ENCODE measurements at places on chromosomes 16 and 17.

DNA sequence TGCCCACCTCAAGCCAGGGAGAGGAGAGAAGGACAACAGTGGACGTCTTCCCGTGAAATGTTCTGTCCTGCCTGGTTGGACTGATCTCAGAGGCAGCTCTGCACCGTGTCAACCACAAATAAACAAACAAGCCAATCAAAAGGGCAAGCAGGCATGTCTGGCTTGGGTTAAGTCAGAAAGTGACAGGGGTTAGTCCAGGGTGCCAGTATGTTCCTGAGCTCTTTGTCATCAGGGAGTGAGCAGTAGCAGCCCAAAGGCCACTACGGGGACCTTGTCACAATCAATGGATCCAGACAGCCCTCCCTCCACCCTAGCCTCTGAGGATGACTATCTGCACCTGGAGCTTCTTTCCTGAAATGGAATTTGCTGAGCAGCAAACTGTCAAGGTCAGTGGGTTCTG, 35.0 kb downstream of the CNGB1 start:
- no peak for DNase-seq

- DNase-seq, result no peak
These were observed 37.6 kb downstream of the METRNL start for GRCh38 chr17:83116783-83117555.

- peak; percentile 16 for DNase-seq
These were observed 22.6 kb upstream of the MGAT5B start for GRCh38 chr17:76845541-76846017.

DNA sequence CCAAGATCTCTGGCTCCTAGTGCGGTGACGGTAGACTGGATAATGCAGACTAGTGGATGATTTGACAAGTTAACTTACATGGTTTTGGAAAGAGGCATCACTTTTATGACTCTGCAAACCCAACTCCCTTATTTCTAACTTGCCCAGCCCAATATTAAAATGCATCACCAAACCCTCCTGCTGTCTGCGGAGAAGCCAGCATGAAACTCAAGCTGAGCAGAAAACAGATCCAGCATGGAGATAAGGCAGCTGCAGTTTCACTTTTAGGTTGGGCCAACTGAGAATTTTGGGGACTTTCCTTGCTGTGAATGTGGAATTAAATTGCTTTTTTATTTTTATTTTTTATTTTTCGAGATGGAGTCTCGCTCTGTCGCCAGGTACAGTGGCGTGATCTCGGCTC, 27.8 kb downstream of the CDH1 start:
- peak; percentile 35 for DNase-seq

DNA sequence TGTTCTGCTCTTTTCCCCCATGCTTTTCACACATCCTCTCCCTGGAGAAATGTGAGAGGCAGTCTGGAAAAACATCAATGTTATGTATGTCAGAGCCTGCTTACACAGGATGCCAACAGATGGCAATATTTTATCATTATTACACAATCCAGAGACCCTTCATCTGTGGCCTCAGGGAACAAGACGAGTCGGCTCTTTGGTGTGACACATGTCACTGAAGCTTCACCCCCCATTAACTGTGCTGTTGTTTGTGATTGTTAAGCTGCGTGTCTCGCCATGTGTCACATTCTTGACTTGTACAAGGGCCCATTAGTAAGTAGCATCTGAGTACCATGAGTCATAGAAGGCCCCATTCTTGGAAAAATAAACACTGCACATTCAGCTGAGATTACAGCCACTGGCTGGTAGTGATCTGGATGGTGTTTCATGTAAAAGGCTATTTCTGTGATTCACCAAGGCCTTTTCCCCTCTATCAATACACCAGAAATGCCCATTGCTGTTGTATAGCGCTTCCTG, 682.1 kb upstream of the SOX9 start:
- DNase-seq, result no peak

DNA sequence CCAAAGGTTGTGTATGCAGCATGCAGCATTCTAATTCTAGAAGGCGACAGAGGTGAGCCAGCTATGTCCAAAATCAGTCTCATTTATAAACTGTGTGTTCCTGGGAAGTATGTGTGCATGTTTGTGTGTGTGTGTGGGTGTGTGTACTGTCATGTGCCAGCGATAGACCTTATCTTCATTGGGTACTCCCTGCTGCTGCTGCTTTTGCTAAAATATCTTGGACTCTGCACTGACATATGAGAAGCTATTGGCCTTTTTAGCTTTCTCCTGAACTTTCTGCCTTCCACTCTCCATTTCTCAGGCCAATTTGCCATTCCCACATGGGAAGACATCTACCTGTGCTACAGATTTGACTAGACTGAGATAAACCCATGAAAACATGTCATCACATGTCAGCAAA, 2.0 kb upstream of the LPO start:
- DNase-seq, result peak; percentile 20

DNA sequence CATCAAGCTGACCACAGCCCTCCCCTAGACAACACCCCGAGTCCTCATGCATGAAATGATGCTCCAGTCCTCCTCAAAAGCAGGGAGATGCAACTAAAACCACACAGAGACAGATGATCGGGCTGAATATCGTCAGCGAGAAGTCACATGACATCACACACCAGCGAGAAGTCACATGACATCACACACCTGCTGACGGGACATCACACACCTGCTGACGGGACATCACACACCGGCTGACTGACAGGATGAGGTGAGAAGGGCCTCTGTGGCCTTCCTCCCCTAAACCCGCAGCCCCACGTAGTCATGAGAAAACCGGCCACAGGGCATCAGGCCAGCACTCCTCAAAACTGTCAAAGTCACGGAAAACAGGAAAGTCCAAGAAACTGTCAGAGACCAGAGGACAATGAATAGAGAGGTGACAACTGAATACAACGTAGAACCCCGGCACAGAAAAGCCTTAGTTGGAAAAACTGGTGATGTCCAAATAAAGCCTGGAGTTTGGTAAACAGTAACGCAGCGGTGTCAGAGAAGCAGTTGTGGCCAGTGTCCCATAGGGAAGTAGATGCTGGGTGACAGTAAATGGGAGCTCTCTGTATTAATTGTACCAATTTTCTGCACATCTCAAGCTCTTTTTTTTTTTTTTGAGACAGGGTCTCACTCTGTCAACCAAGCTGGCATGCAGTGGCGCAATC, 14.3 kb downstream of the LITAF start:
- no peak for DNase-seq

DNA sequence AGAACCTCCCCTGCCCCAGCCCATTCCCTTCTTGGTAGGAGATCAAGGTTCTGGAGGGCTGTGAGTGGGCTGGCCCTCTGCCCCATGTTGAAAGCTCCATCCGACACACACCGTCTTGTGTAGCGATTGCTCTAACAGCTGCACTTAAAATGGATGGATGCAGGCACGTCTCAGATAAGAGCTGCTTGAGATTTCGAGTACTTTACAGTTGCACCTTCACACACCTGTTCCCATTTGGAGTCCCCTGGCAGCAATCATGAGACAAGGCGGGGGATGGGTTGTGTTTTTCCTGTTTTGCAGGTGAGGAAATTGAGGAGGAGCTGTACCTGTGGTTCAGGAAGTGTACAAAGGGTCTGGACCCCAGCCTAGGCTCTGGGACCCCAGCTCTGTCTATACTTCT, 25.6 kb upstream of the TAC4 start:
- DNase-seq, result no peak

- no peak for DNase-seq
These were observed 7.4 kb upstream of the COX10 start for GRCh38 chr17:14061666-14062560.

- DNase-seq, result peak; percentile 94
These were observed 3.4 kb downstream of the MYO18A start for GRCh38 chr17:29176558-29177351.

- no peak for DNase-seq
These were observed 47.8 kb upstream of the GSE1 start for GRCh38 chr16:85565340-85565739.

DNA sequence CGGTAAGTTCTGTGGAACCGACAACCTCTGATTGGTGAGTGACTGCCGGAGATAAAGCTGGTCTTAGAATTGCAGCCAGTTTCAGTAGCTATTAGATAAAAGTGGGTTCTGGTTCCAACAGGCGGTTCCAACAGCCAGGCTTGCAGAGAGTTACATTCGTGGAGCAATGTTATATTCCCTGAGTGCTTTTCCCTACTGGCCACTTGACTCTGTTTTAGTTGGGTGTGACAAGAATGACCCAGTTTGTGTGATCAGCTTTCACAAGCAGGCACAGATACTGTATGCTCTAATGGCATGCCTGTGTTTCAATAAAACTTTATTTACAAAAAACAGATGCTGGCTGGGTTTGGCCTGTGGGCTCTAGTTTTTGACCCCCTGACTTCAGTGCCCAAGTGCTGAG, 196.6 kb downstream of the SNX29 start:
- DNase-seq, result no peak

DNA sequence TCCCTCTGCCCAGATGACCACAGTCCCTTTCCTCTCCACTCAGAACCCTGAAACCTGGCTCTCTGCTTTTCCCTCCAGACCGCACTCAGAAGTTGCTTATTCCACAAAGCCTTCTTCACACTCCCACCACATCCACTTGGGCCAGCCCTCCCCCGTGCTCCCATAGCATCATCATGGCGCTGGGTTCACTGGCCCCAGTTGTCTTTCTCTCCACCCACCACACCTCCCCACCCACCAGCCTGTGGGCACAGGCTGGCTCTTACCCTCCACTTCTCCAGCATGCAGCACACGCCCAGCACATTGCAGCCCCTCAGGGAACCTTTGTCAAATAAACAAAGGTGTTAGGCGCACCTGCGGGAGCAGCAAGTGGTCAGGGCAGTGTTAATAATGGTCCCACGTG, 130.0 kb downstream of the KATNIP start:
- DNase-seq, result no peak

DNA sequence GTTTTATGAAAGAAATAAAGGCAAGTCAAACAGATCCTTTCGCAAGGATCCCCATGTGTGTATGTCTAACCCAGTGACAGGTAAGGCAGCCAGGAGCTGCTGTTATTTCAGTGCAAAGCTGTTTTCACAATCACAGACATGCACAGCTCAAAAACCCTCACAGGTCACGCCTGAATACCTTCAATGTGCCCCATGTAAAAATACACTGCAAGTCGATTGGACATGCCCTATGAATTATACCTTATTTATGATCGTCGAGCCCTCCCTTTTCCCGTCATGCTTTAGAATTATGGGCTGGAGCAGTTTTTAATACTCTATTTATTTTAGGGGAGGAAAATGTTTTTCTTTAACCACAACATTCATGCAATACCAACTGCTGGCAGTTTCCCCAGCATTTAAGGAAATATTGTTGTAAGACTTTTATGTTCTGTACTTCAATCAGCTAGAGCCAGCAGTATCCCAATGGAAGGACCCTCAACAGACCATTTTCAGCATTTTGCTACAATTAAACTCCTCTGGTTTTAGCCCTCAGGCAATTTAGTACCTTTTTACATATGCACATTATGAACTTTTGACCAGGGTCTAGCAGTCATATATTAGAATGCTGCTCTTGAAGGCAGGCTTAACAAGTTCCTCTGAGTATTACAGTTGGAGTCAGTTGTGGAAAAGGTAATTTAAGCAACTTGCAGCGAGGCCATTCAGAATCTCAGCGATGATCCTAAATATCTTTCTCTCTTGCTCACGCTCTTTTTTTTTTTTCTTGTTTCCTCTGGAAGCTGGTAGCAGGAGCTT, 362.2 kb downstream of the WWOX start:
- no peak for DNase-seq

GRCh38 chr17:72191356-72191755, 70.5 kb downstream of the SOX9 start:
- DNase-seq, result no peak

DNA sequence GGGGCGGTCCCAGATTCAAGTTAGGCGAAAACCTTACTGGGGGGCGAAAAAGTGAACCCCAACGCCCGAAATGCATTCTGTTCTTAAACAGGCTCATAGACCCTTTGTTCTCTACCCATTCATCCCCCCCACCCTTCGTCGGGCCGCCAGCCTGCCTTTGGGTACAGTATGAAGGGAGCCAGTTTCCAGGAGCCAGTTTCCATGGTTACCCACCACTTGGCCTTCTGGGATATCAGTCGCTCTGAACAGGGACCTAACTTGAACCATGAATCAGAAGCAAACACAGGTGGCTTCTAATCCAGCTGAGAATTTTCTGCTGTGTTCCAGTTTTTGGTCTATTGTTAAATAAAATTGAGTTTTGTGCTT, 532 bp downstream of the DHX40 start:
- DNase-seq, result peak; percentile 78

DNA sequence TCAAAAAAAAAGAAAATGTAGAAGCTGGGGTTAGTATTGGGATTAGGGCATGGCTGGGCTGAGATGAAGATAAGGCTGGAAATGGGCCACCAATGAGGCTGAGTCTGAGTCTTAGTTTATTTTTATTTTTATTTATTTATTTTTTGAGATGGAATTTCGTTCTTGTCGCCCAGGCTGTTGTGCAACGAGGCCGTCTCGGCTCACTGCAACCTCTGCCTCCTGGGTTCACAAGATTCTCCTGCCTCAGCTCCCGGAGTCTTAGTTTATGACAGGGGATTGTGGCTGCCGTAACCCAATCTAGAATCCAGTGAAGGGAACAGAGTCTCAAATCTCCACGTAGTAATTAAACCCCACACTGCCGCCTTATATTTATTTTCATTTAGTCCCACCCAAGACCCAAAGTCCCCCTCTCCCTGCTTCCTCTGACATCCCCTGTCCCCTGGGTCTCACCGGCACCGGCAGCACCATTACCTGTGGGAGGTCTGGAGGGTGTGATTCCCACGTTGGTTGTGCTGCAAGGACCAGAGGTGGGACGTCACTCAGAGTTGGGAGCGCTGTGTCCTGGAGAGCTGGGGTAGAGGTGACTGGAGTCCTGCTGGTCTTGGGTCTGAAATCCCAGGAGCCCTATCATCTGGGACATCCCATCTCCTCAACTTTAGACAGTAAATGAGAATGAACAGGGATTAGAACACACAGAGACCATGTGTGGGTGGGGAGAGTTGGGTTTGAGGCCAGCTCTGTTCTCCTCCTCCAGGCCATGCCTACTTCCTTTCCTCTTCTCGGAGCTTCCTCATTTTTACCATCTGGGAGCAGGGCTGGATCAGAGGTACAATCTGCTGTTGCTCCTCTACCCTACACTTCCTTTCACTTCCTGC, at the start of gene CLEC10A:
CLEC10A (minus strand) TSS at position 671 of the 875 bp plus-strand sequence. CDS start 1,439 bp downstream, outside the sequence.
- DNase-seq, result peak; percentile 31
